H1 (cell line): ENCODE measurements at places on chromosomes 2 and 18.
A peak's percentile ranks its signal among the peaks of the same experiment; 100 is the strongest.

GRCh38 chr2:66432801-66433694 is 1.9 kb upstream of the MEIS1 start:
- peak overlapping the region; percentile 67 for H3K4me3 ChIP-seq
- DNase-seq, result no peak
- H3K4me1 ChIP-seq, result peaks cover 8% of the 10 kb centered on the region
- no peak overlapping the region for H3K27ac ChIP-seq
- peaks cover 100% of the 10 kb centered on the region for H3K27me3 ChIP-seq

- H3K36me3 ChIP-seq, result no peaks in the 10 kb centered on the region
- H3K27me3 ChIP-seq, result no peaks in the 10 kb centered on the region
- H3K4me1 ChIP-seq, result peaks cover 15% of the 10 kb centered on the region
- DNase-seq, result no peak
Measured at GRCh38 chr2:173749315-173749714, 215.9 kb downstream of the SP3 start.

DNA sequence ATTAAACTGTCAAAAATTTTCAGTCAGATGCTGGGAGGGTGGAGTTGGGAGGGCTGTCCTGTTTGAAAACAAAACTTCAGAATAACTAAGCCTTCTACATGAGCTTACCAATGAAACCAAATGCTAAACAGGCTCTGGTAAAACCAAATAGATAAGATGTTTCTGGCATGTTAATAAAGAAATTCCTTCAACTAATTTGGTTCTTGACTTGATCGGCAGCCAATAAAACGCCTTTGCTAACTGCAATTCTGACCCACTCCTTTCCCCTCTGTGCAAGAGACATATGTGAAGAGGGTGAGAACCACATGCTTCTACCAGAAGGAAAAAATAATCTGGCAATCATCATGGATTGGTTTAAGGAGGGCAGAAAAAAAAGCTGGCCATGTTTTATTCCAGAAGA is 20.9 kb downstream of the MAP4K3 start:
- no peak overlapping the region for H3K4me3 ChIP-seq
- no peak overlapping the region for H3K27ac ChIP-seq
- H3K27me3 ChIP-seq, result no peaks in the 10 kb centered on the region
- DNase-seq, result no peak

DNA sequence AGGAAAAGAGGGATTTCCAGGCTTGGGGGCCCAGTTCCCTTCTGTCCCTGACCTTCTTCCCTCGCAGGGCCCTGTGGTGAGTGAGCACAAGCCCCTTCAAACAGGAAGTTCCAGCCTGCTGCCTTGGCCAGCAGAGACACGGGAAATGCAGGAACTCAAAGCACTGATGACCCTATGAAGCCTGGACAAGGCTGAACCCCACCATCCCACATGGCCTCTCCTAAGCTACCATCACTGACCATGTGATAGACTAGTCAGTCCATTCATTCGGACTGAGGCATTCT is 196.4 kb downstream of the TNS1 start:
- H3K27ac ChIP-seq, result no peak overlapping the region
- no peaks in the 10 kb centered on the region for H3K4me1 ChIP-seq

DNA sequence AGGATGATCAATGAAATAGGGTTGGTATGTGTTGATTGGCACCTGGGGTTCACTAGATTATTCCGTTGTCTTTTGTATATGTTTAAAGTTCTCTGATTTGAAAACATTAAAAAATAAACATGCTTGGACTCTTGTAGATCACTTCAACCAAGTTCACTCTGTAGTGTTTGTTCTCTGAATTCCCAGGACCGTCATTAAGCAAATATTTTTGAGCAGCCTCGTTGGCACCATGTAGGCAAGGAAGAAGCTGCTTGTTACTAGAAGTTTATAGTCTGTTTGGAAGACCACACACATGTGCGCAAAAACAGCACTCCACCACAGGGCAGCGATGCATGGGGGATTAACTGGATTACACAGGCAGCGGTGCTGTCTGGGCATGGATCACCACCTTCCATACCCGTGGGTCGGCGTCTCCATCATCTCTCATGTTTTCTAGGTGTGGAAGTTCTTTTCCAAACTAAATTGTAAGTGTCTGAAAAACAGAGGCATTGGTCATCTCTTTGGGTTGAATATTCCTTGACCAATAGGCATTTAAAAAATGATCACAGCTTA is 212.2 kb downstream of the FHOD3 start:
- H3K4me1 ChIP-seq, result no peaks in the 10 kb centered on the region
- no peaks in the 10 kb centered on the region for H3K36me3 ChIP-seq
- H3K4me3 ChIP-seq, result no peak overlapping the region
- no peak for DNase-seq
- no peak overlapping the region for H3K27ac ChIP-seq
- no peaks in the 10 kb centered on the region for H3K27me3 ChIP-seq

GRCh38 chr2:143680885-143681405 is 551.7 kb downstream of the ARHGAP15 start:
- H3K27ac ChIP-seq, result no peak overlapping the region
- H3K27me3 ChIP-seq, result no peaks in the 10 kb centered on the region
- no peaks in the 10 kb centered on the region for H3K36me3 ChIP-seq
- no peak overlapping the region for H3K4me3 ChIP-seq
- no peaks in the 10 kb centered on the region for H3K4me1 ChIP-seq
- no peak for DNase-seq

DNA sequence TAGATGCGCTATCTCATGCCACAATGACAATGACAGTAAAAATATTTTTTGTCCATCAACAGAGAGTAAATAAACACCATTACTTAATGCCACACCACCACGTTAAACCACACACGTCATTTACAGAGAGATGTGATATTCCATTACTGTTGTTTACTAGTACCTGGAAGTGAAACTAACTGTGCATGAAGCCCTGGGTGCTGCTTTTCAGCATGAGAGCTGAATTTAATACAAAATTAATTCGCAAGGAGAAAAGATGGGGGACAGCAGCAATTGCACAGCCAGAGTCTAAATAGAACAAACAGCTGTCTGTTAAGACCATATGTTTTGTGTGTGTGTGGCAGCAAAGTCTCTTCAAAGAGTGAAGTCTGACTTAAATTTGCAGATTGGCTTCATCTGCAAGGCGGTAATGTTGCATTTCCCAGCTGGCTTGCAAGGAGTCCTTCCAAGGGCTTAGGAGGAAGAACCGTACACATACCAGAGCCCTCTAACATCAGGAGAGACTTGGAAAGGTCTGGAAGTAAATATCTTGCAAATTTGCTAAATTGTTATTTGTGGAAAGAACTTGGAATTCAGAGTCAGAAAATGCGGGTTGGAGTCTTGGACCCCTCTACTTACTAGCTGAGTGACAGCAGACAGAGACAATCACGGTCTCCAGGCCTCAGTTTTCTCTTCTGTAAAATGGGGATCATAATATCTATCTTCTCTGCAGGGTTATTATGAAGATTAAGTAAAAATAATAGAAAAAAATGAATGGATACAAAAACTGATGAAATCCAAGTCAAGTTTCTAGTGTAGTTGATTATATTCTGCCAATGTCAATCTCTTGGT is 127.6 kb downstream of the ALPK2 start:
- no peak overlapping the region for H3K4me3 ChIP-seq
- no peak for DNase-seq
- H3K4me1 ChIP-seq, result no peaks in the 10 kb centered on the region
- no peaks in the 10 kb centered on the region for H3K36me3 ChIP-seq
- H3K27me3 ChIP-seq, result no peaks in the 10 kb centered on the region

GRCh38 chr2:32626639-32627221 is 1.1 kb upstream of the TTC27 start:
- H3K4me3 ChIP-seq, result peak overlapping the region; percentile 97
- no peaks in the 10 kb centered on the region for H3K4me1 ChIP-seq
- DNase-seq, result no peak
- H3K27ac ChIP-seq, result no peak overlapping the region
- peaks cover 6% of the 10 kb centered on the region; the same call in 1 of the 2 replicates for H3K36me3 ChIP-seq

- no peak overlapping the region for H3K27ac ChIP-seq
- no peak for DNase-seq
- H3K27me3 ChIP-seq, result no peaks in the 10 kb centered on the region
- H3K36me3 ChIP-seq, result no peaks in the 10 kb centered on the region
Measured at GRCh38 chr2:28406276-28407096, 13.8 kb downstream of the FOSL2 start.

GRCh38 chr2:9999693-10000092 is 43.7 kb upstream of the KLF11 start:
- H3K36me3 ChIP-seq, result no peaks in the 10 kb centered on the region
- H3K27ac ChIP-seq, result no peak overlapping the region
- no peak overlapping the region for H3K4me3 ChIP-seq
- H3K4me1 ChIP-seq, result 0 out of 2 replicates have a peak, but pooled peaks cover 2% of the 10 kb centered on the region
- DNase-seq, result no peak

DNA sequence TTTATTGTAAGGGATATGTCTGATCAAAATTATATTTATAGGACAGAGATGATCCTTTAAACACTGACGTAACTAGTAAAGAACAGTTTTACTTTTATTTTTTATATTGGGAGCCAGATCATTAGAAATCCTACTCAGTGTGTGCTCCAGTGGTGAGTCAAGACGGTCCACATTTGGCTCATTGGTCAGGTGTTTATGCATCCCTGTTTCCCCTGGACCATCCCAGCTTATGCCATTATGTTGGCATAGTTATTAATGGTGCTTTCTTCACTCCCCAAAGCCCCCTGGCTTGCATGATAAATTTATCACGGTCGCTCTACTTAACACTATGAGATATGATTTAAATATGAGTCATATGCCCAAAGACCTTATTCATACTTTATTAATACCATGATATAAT is 293.4 kb downstream of the XIRP2 start:
- no peaks in the 10 kb centered on the region for H3K36me3 ChIP-seq
- no peak for DNase-seq
- no peaks in the 10 kb centered on the region for H3K4me1 ChIP-seq
- H3K27me3 ChIP-seq, result no peaks in the 10 kb centered on the region

DNA sequence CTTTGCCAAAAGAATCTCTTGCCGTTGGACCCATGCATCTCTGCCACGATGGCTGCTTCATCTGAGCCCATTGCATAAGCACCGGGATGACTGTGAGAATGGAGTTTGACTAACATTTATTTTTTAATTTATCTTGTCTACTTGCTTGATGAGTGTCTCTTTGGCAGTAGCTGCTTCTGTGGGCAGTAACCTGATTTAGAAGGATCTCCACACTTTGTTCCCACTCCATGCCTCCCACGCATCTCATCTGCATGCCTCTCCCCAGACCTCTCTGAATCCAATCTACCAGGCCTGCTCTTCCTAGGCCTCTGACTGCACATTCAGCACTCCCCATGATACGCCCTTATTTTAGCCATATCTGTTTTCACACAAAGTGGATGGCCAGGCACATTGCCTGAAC is 23.7 kb upstream of the TMX3 start:
- H3K4me3 ChIP-seq, result no peak overlapping the region
- H3K27me3 ChIP-seq, result no peaks in the 10 kb centered on the region
- no peak overlapping the region for H3K27ac ChIP-seq

- H3K36me3 ChIP-seq, result no peaks in the 10 kb centered on the region
- no peaks in the 10 kb centered on the region for H3K4me1 ChIP-seq
- H3K4me3 ChIP-seq, result no peak overlapping the region
- no peak overlapping the region for H3K27ac ChIP-seq
Measured at GRCh38 chr2:28982381-28982950, 1.4 kb downstream of the TOGARAM2 start.

GRCh38 chr2:240983996-240984498 is 14.4 kb upstream of the SNED1 start:
- no peak for DNase-seq
- no peak overlapping the region for H3K4me3 ChIP-seq
- no peaks in the 10 kb centered on the region for H3K36me3 ChIP-seq
- peaks cover 3% of the 10 kb centered on the region; the same call in 1 of the 2 replicates for H3K27me3 ChIP-seq
- H3K27ac ChIP-seq, result no peak overlapping the region

GRCh38 chr2:241659150-241659739 is 21.8 kb downstream of the ATG4B start:
- no peaks in the 10 kb centered on the region for H3K4me1 ChIP-seq
- H3K4me3 ChIP-seq, result no peak overlapping the region
- H3K36me3 ChIP-seq, result peaks cover 29% of the 10 kb centered on the region
- DNase-seq, result peak; percentile 65

DNA sequence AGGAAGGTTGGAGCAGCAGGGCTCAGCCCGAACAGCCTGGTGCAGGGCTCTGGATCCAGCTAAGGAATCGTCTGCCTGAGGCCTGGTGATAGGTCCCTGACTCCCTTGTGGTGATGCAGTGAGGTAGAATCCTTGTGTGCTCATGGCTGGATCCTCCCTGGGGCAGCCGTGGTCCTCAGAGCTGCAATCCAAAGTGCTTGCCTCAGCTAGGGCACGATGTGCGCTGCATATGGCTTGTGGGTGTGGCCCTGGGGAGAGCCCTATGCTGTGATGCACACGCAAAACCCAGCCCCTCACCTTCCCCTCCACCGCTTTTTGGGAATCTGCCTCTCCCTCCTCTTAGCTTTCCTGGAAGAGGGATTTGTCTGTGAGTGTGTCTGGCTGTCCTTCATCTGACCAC is 142.2 kb downstream of the DYSF start:
- H3K4me3 ChIP-seq, result no peak overlapping the region
- H3K27me3 ChIP-seq, result no peaks in the 10 kb centered on the region
- no peak overlapping the region for H3K27ac ChIP-seq
- no peaks in the 10 kb centered on the region for H3K36me3 ChIP-seq

DNA sequence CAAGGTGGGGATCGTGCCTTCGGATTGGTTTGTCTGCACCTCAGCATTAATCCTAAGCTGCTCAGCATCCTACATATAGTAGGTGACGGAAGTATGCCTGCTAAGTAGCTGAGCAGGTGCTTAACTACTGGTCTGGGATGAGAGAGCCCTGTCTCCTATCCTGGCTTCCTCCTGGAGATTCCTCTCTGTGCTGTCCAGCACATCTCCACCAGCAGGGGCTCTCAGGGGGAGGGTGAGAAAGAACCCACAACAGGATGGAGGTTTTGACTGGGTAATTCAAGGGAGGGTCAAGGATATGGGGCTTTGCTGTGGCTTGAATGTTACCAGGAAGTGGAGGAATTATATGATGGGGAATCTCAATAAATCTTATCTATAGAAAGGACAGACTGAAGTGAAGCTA is 45.4 kb upstream of the KIF5C start:
- H3K27me3 ChIP-seq, result no peaks in the 10 kb centered on the region
- no peaks in the 10 kb centered on the region for H3K36me3 ChIP-seq
- H3K4me1 ChIP-seq, result peaks cover 5% of the 10 kb centered on the region
- H3K4me3 ChIP-seq, result no peak overlapping the region

DNA sequence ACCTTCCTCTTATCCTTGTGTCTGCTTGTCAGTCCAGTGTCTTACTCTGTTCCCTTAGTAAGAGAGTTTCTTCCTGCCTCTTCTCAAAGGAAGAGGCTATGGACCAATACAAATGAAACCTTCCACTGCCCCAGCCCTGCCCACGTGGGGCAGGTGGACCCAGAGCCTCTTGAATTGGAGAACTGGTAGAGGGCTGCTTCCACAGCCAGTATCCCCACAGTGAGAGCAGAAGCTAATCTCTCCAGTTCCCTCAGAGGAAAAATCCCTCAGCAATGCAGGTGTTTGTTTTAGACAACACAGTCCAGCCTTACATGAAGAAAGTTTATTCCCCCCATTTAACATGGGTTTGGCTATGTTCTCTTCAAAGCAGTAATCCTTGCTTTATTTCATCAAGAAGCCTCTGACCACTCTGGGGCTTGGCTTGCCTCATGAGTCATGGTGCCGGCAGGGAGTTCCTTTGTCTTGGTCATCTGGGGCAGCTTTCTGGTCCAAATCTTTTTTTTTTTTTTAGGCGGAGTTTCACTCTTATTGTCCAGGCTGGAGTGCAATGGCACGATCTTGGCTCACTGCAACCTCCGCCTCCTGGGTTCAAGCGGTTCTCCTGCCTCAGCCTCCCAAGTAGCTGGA is 6.5 kb upstream of the CYBRD1 start:
- H3K4me1 ChIP-seq, result no peaks in the 10 kb centered on the region; the same call in 1 of the 2 replicates
- H3K27ac ChIP-seq, result no peak overlapping the region
- H3K36me3 ChIP-seq, result no peaks in the 10 kb centered on the region
- no peaks in the 10 kb centered on the region for H3K27me3 ChIP-seq

GRCh38 chr2:102057502-102058292 is 65.9 kb downstream of the IL1R2 start:
- no peaks in the 10 kb centered on the region for H3K36me3 ChIP-seq
- DNase-seq, result no peak
- H3K27ac ChIP-seq, result no peak overlapping the region
- no peaks in the 10 kb centered on the region for H3K27me3 ChIP-seq
